SK-N-SH (cell line): ENCODE measurements at places on chromosomes 1 and 21. TPM values are rescaled to one million over a fixed set of nuclear protein-coding genes. Genes with fewer than 3 reads are reported as not detected.

The PPIAL4G gene
- polyA plus RNA-seq: not detected in 2 replicates

DNA sequence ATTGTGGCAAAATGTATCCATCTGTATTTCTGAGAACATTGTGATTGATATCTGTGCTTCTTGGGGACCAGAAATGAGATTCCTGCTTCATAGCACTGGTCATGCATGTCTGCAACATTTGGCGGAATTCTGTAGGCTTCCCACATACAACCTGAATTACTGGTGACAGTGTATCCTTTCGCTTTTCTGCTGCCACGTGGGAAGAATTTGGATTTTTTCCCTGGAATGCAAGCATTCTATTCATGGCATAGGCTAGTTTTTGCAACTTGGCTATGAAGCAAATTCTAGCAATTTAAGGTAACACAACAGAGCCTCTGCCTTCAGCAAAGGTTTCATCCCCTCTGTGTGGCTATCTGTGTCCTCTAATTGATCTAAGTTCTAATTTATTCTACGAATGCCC lies 85.9 kb downstream of the BCAR3 start:
- H3K4me1 ChIP-seq: peaks cover 88% of the 10 kb centered on the region
- no peak for DNase-seq
- H3K27me3 ChIP-seq: no peaks in the 10 kb centered on the region
- peak overlapping the region; percentile 66 for H3K27ac ChIP-seq
- peaks cover 10% of the 10 kb centered on the region; the same call in 1 of the 2 replicates for H3K36me3 ChIP-seq

GRCh38 chr1:37068260-37068659 lies 33.9 kb upstream of the GRIK3 start:
- H3K27ac ChIP-seq: no peak overlapping the region
- H3K36me3 ChIP-seq: no peaks in the 10 kb centered on the region
- no peaks in the 10 kb centered on the region for H3K27me3 ChIP-seq
- H3K4me3 ChIP-seq: no peak overlapping the region

The EPHA8 gene
- 0.02 and 0.18 TPM in 2 replicates for polyA plus RNA-seq

DNA sequence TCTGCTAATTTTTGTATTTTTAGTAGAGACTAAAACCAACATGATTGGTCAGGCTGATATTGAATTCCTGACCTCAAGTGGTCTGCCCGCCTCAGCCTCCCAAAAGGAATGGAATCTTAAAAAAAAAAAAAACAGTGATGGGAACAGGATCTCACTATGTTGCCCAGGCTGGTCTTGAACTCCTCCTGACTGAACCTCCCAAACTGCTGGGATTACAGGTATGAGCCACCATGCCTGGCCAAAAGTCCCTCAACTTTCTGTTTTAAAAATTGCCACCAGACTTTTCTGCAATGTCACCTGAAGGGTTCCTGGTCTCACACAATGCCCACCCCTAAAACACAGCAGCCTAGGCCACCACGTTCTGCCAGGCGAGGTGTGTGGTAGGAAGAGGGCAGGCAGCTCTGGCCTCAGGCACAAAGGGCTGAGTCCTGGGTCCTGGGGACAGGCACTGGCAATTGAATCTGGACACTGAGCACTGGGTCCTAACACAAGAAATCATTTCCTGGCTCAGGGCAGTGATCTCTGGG lies 21.2 kb upstream of the THRAP3 start:
- H3K36me3 ChIP-seq: no peaks in the 10 kb centered on the region
- 0 out of 2 replicates have a peak, but pooled peaks cover 7% of the 10 kb centered on the region for H3K4me1 ChIP-seq
- H3K27me3 ChIP-seq: no peaks in the 10 kb centered on the region
- no peak overlapping the region for H3K4me3 ChIP-seq
- no peak for DNase-seq
- peak overlapping the region; percentile 38; the same call in 1 of the 2 replicates for H3K27ac ChIP-seq

DNA sequence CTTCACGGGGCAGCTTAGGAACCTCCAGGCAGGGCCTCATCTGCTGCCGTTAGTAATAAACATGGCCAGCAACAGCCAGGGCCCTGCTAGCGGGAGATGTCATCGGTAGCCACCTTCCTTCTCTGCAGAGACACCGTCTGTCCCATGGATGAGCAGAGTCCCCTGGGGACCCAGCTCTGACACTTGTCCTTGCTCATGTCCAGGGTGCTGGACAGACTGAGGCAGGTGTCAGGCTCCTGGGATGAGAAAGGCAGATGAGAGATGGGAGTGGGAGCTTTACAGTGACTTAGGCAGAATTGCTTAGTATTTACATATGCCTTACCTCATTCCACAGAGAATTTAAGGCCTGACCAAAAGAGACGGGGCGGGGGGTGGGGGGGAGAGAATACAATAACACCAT lies 25.0 kb downstream of the CAPN2 start:
- H3K36me3 ChIP-seq: peaks cover 14% of the 10 kb centered on the region
- no peaks in the 10 kb centered on the region for H3K27me3 ChIP-seq
- no peak overlapping the region for H3K4me3 ChIP-seq
- H3K4me1 ChIP-seq: peaks cover 17% of the 10 kb centered on the region

The INSRR gene
- 0.20 and 0.63 TPM in 2 replicates for polyA plus RNA-seq

DNA sequence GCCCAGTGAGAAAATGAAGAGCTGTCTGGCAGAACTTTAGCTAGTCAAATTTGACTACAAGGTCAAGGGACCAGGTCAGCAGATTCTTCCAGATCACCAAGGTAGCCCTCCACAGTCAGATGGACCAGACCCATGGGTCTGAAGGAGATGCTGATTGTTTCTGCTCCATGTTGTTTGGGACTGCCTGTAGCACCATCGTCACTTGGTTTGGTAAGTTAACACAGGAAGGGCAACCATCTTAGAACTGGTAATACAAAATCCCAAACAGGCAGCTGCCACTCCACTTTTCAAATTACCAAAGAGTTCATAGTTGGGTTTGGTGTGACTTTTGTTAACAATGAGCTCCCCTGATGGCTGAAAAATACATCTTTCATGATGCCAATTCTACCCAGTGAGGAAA lies 9.0 kb downstream of the ITPKB start:
- no peak for DNase-seq
- no peaks in the 10 kb centered on the region for H3K27me3 ChIP-seq
- no peak overlapping the region for H3K4me3 ChIP-seq
- H3K4me1 ChIP-seq: no peaks in the 10 kb centered on the region

- no peak overlapping the region for H3K27ac ChIP-seq
- DNase-seq: no peak
- H3K4me3 ChIP-seq: no peak overlapping the region
Observed at GRCh38 chr1:215583185-215583749, 16.2 kb downstream of the KCTD3 start.

DNA sequence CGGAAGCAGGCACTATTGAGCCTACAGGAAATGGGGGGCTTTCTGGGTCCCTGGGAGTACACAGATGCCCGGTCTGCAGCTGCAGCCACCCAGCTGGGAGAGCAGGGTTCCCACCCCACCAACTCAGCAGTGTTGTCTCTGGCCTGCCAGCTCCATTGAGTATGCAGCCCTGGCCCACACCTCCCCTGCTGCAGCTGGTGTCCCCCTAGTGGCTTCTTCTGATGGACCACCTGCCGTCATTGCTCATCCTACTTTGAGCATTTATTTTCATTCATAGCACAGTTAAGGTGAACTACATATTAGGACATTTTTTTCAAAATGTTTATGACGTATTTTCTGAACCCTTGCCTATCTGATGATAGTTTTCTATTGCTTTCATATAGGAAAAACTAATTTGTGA lies 189.8 kb upstream of the LYPLAL1 start:
- H3K4me1 ChIP-seq: no peaks in the 10 kb centered on the region
- H3K27me3 ChIP-seq: no peaks in the 10 kb centered on the region
- no peaks in the 10 kb centered on the region for H3K36me3 ChIP-seq
- H3K4me3 ChIP-seq: no peak overlapping the region
- peak; percentile 33 for DNase-seq

The PRAMEF8 gene
- not detected in 2 replicates for polyA plus RNA-seq

DNA sequence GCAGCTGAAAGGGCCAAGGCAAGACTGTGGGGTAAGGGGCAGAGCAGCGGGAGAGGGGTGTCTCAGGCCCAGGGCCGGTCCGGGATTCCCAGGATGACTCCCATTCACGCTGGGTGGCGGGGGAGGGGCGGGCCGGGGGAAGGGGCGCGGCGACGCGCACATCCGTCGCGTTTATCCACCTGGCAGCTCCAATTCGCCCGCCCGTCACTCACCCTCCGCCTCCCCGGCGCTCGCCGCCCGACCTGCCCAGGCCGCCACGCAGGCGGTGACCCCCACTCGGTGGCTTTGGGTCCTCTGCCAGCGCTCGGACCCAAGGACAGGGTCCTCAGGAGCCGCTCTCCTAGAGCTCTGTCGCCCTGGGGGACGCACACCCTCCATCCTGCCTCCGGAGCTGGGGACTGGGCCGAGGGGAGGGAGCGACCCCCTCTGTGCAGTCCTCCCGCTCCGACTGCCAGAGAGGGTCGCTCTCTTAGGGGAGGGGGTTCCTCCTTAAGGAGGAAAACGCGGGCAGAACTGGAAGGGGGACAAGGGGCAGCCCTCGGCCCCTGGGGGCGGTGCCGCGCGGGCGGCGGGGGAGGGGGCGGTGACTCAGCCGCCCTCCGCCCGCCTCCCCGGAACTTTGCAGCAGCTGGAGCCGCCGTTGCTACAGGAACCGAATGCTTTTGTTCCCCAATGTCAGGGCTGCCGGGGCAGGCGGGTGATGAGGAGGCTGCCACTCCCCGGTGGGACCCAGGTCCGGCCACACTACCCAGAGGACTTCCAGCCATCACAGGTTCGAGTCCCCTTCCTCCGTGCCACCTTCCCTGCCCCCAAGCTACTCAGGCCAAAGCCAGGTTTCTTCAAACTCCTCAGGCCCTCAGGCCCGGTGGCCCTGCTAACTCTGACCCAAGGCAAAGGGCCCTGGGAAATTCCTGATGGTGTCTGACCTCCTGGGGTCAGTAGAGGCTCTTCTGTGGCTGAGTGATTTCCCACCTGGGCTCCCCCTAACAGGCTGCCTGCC lies 3.4 kb downstream of the ADGRB2 start:
- DNase-seq: peak; percentile 80
- no peaks in the 10 kb centered on the region for H3K27me3 ChIP-seq
- H3K4me1 ChIP-seq: peaks cover 53% of the 10 kb centered on the region
- H3K27ac ChIP-seq: no peak overlapping the region
- H3K4me3 ChIP-seq: peak overlapping the region; percentile 45

The RXRG gene
- not detected in 2 replicates for polyA plus RNA-seq

The C1orf105 gene
- polyA plus RNA-seq: not detected in 2 replicates

The ARMH1 gene
- 6.6 and 10.5 TPM in 2 replicates for polyA plus RNA-seq

The KRTAP6-2 gene
- polyA plus RNA-seq: not detected in 2 replicates

GRCh38 chr1:50420689-50421365 lies 2.4 kb downstream of the DMRTA2 start:
- no peak overlapping the region for H3K27ac ChIP-seq
- H3K4me3 ChIP-seq: no peak overlapping the region
- peak; percentile 54 for DNase-seq
- no peaks in the 10 kb centered on the region for H3K36me3 ChIP-seq
- peaks cover 22% of the 10 kb centered on the region; the same call in 1 of the 2 replicates for H3K4me1 ChIP-seq

DNA sequence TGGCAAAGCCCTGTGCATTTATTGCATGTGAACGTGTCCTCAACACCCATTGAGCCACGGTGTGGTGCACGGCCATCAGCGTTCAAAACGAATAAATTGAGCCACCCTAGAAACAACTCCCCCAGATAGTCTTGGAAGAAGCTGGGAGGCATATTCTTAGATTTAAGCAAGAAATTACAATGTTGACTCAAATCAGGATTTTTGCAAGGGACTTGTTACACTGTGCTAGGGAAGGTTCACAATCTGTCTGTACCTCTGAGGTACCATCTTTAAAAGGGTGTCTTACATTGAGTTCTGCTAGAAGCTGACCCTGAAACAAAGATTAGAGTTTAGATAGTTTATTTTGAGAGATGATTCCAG lies 16.2 kb downstream of the CD247 start:
- no peak overlapping the region for H3K27ac ChIP-seq
- DNase-seq: no peak
- H3K4me3 ChIP-seq: no peak overlapping the region
- no peaks in the 10 kb centered on the region for H3K36me3 ChIP-seq
- peaks cover 8% of the 10 kb centered on the region for H3K27me3 ChIP-seq

- H3K27ac ChIP-seq: no peak overlapping the region
- H3K4me3 ChIP-seq: no peak overlapping the region
- H3K4me1 ChIP-seq: no peaks in the 10 kb centered on the region
- H3K27me3 ChIP-seq: no peaks in the 10 kb centered on the region
- DNase-seq: no peak
- H3K36me3 ChIP-seq: no peaks in the 10 kb centered on the region
Observed at GRCh38 chr1:14065486-14065885, 365.5 kb downstream of the PRDM2 start.

DNA sequence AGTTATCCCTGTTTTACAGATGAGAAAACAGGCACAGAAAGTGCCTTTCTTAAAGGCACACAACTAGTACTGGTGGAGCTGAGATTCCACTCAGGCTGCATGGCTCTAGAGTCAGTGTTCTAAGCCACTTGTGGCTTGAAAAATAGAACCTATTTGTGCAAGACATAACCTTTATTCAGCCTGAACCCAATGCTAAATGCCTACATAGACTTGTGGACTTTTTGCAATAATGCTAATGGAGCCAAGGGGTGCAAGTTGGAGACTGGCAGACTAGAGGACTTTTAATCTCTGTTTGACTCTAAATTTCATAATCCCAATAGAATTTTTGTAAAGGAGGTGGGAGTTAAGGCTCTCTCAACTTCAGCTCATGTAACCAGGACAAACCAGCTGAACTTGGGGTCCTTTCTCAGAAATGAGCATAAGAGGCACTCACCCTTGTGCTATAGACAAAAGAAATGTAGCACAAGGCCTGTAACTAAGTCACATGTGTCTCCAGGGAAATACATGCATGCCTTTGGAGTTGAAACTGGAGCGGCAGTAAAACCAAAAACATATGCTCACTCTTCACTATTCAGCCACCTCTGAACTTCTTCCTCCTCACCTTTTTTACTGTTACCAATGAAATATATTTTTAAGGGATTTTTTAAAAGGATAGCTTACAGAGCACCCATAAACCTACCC lies 43.0 kb upstream of the AK4 start:
- no peak for DNase-seq
- H3K36me3 ChIP-seq: no peaks in the 10 kb centered on the region

The SPRR5 gene
- polyA plus RNA-seq: not detected in 2 replicates

- peaks cover 28% of the 10 kb centered on the region; the same call in 1 of the 2 replicates for H3K4me1 ChIP-seq
- H3K4me3 ChIP-seq: no peak overlapping the region
- H3K27me3 ChIP-seq: no peaks in the 10 kb centered on the region
- no peak for DNase-seq
- H3K27ac ChIP-seq: peak overlapping the region; percentile 22
- peaks cover 74% of the 10 kb centered on the region for H3K36me3 ChIP-seq
Observed at GRCh38 chr1:94901841-94902240, 25.1 kb downstream of the CNN3 start.

GRCh38 chr1:153349363-153350320 lies 1.0 kb upstream of the PGLYRP4 start:
- no peak for DNase-seq
- H3K27ac ChIP-seq: no peak overlapping the region
- H3K4me3 ChIP-seq: no peak overlapping the region
- H3K27me3 ChIP-seq: peaks cover 69% of the 10 kb centered on the region; the same call in 1 of the 2 replicates

The LCK gene
- not detected in 2 replicates for polyA plus RNA-seq

- no peak overlapping the region for H3K27ac ChIP-seq
- no peak overlapping the region for H3K4me3 ChIP-seq
- no peak for DNase-seq
- H3K4me1 ChIP-seq: no peaks in the 10 kb centered on the region
- H3K27me3 ChIP-seq: no peaks in the 10 kb centered on the region
- H3K36me3 ChIP-seq: no peaks in the 10 kb centered on the region
Observed at GRCh38 chr1:36523850-36524249, 41.1 kb upstream of the CSF3R start.
